Omental fat pad (tissue), 4 donors: ENCODE measurements at places on chromosomes 3 and 15.

DNA sequence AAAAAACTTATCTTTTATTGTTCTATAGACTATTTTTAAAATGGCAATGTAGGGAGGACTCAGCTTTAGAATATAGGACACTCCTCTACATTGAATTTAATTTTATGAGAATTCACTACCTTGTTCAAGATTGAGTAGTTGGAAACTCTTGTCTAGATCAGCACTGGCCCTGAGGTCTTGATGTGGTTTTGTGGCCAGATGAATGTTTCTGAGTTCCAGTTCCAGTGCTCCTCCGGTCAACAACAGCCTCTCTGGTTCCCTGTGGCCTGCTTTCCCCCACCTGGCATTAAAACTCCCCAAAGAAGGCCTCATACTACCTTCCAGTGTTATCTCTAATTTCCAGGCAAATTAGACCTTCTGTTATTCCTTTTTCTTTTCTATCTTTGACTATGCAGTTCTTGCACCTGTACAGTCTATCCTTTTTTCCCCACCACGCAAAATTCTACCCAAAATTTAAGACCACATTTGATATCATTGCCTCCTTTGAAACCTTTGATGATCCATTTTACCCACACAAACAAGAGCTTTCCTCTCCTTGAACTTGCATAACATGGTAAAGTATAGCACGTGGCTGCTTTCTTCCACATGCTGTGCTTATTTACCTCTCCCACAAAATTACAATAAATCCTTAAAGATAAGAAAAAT lies 9.6 kb upstream of the ANP32A start:
- no peak for DNase-seq

- no peak for DNase-seq
Observed at GRCh38 chr3:63328365-63328764, 50.3 kb downstream of the SYNPR start.

DNA sequence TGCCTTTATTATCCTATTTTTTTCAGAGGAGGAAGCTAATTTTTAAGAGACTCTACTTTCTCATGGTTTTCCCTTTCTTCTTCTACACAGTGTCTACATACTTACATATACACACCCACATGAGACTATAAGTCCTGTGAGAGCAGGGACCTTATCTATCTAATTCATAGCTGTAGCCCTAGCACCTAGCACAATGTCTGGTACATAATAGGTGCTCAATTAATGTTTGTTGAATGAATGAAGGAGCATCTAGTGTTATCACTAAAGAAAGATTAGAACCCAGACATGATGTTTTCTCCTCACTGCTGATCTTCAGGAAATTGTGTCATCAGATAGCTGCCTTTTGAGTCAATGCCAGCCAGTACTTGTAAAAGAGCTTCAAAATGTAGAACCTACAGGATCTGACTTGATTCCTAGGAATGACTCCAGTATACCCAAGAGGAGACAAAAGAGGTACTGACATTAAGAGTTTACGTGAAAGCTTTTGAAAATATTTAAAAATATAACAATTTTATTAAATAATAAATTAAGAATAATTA lies 2.5 kb downstream of the SCG5 start:
- no peak for DNase-seq

DNA sequence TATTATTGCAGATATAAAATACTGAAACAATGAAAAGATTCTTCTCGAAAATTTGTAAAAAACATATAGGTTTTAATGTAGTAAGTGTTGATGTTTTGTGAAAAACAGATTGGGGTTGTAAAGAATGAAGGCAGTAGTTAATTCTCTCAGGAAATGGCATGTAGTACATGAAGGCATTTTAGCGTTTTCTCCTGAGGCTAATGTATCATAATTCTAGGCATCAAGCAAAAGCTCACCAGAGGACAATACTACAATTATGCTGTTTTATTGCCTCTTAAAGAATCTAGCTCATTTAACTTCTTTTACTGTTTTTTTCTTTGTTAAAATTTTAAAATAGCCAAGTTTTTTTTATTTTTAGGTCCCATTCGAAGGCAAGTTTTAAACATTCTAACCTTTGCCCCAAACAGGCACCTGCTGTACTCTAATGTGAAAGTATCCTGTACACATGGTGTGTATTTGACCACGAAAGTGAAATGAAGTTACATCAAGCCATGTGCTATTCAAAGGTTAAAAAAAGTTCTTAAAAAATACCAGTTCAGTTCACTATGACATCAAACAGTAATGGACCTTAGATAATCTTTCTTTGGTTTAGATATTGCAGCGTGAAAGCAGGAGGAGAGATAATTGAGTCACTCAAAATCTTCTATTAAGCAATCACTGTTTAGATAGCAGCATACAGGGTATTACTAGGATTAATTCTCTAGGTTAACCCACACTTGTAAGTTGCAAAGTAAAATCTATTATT lies 163.6 kb downstream of the ECT2 start:
- DNase-seq, result no peak

GRCh38 chr15:52005748-52006701 lies 13.0 kb upstream of the MAPK6 start:
- DNase-seq, result no peak

GRCh38 chr3:141835557-141836229 lies 40.8 kb upstream of the ATP1B3 start:
- no peak for DNase-seq

DNA sequence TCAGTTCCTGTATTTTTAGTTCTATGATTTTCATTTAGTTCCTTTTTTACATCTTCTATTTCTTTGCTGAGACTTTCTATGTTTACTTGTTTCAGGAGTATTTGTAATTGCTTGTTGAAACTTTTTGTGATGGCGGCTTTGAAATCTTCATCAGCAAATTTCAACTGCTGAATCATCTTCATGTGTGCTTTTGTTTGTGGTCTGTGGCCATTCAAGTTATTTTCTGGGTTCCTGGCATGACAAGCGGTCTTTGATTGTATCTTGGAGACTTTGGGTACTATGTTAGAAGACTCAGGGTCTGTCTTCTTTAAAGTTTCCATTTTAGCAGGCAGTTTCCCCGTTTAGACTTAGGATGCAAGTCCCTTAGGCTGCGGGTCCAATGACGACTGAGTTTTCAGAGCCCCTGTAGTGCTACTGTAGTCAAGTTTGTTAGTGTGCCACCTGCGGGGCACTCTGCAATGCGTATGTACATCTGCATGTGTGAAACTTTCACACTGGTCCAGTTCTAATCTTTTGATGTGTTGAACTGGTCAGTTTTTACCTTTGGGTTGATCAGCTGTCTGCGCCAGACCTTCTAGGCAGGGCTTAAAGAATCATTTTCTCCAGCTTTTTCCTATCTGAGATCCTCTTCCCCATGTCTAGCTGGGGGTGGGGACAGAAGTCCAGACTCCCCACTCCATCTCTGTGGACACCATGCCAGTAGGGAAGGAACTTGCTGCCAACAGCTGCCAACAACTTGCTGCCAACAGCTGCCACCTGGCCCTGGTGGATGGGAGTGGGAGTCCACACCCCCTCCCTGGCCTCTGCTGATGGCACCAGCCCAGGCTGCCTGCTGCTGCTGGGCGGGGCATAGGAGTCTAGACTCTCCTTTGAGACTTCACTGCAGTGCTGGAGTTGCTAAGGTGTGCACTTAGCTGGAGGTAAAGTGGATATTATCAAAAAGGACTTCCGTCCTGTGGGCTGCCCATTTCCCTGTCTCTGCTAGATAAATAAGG lies 190.9 kb downstream of the TJP1 start:
- DNase-seq, result no peak

DNA sequence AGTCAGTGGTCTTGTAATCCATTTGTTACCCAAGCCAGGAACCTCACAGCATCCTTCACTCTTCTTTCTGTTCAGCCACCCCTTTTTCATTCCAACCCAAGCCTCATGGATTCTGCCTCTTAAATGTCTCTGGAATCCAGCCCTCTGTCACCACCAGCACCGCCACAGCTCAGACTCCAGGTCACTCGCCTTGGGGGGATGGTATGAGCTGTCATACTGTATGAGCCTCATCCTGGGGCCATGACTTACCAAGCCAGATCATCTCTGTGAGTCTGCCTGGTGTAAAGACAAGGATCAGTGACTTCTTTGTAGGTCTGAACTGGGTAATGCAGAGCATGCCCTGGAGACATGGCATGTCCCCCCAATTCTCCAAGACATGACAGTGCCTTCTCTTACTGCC lies 79.6 kb downstream of the PGPEP1L start:
- DNase-seq, result no peak

DNA sequence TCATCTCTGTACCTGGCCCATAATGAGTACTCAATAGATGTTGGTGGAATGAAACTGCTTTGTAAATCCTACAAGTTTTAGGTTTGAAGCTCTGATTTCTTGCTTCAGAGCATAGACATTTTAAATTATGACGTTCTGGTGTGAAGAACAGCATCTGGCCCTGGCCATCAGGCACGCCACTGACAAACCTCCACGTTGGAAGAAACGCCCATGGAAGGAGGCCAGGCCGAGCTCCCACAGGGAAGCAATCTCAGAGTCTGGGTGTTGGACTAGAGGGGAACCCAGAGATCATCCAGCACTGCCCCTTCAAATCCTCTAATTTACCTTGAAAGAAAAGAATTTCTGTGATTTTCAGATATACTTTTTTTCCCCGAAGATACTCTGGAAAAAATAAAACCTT lies 328.1 kb upstream of the RGMA start:
- DNase-seq, result no peak
